ENCODE measurements at places on chromosomes 6 and 20.

DNA sequence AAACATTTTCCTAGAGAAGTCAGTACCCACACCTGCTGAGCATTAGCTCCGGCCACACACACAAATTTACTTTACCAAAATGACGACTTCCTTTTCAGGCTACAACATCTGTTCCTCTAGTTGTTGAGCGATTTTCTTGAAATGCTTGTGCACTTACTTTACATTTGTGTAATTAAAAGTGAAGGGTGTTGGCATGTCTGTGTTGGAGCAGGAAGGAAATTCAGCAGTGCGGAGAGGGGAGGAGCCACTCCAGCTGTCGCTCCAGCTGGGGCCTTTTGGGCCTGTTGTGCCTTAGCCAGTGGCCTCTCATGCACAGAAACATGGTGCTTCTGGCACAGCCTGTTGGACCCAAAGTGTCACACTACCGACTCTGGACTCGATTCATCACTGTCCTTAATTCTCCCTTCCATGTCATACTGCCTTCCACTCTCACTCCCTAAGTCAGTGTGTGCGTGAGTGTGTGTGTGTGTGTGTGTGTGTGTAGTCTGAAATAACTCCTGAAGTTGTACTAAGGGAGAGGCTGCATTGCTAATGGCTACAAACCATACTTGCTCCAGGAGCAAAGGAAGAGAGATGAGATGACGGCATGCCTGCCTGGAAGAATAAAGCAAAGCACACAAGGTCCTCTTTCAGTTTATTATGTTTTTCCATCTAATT lies 191.8 kb upstream of the ARG1 start:
- no peak for DNase-seq

- no peak for DNase-seq
Observed at GRCh38 chr20:4560667-4561066, 161.0 kb upstream of the PRND start.

DNA sequence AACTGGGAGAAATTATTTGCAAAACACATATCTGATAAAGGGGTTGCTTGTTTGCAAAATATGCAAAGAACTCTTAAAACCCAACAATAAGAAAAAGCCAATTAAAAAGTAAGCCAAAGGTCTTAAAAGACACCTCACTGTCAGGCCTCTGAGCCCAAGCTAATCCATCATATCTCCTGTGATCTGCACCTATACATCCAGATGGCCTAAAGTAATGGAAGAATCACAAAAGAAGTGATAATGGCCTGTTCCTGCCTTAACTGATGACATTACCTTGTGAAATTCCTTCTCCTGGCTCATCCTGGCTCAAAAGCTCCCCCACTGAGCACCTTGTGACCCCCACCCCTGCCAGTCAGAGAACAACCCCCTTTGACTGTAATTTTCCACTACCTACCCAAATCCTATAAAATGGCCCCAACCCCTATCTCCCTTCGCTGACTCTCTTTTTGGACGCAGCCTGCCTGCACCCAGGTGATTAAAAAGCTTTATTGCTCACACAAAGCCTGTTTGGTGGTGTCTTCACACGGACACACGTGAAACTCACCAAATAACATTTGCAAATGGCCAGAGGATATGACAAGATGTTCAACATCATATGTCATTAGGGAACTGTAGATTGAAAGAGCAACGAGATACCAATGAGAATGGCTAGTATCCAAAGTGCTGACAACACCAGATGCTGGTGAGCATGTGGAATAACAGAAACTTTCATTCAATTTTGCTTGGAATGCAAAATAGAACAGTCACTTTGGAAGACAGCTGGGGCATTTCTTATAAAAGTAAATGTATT lies 565.0 kb upstream of the ADGRB3 start:
- no peak for DNase-seq

DNA sequence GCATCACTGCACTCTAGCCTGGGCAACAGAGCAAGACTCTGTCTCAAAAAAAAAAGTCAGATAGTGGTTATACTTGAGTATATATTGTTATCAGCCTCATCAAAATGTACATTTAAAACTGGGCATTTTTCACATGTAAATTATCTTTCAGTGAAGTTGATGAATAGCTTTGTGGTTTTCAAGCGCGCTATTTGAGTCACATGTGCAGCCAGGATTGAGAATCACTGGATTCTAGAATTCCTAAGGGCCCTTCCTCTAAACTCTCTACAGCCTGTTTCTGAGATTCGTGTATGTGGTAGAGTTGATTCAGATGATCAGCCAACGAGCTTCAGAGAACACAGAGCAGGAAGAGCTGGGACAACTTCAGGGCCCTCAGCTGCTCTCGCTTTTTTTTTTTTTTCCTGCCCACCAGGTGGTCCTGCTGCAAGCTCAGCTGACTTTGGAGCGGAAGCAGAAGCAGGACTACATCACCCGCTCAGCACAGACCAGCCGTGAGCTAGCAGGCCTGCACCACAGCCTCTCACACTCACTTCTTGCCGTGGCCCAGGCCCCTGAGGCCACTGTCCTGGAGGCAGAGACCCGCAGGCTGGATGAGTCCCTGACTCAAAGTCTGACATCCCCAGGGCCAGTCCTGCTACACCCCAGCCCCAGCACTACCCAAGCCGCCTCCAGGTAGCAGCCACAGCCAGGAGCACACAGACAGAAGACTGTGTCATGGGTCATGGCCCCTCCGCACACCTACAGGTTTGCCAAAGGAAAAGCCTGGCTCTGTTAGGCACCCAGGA lies 18.3 kb downstream of the C20orf173 start:
- DNase-seq = no peak

- no peak for DNase-seq
Observed at GRCh38 chr6:36671687-36672375, 6.7 kb upstream of the CDKN1A start.

DNA sequence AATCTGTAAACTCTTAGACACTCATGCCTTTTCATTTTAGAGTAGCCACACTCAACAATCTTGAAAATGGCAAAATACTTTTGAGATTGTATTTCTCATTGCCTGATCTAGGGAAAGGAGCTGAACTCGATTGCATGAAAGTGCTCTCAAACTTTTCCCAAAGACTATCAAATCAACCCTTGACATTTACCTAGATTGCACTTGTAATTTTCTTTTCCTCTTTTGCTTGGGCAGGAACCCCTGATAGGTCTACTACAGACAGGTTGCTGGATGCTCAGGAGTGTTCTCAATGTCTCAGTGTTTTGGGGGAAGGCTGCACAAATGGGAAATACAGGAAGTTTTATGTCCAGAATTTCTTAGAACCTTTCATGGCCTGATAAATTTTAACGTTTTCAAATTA lies 468.0 kb upstream of the GJE1 start:
- no peak for DNase-seq

- DNase-seq = no peak
Observed at GRCh38 chr6:4224067-4224978, 88.9 kb upstream of the ECI2 start.

DNA sequence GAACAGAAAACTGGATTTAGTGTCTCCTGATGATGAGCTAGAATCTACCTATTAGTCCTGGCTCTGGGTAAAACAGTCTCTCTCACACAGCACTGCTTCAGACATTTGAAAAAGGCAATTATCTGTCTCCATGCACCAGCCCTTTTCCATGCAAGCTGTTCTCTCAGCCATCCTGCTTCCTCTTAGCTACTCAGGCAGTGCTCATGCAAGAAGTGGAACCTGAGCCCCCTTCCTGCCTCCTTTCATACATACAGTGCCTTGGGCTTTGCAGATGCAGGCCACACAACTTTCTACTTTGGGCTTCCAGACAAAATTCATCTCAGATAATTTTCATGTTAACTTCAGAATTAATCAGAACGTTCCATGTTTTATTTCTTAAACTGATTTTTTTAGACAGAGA lies 151.3 kb downstream of the RALGAPA2 start:
- DNase-seq = no peak

GRCh38 chr6:40917603-40918002 lies 121.4 kb downstream of the UNC5CL start:
- DNase-seq = no peak

DNA sequence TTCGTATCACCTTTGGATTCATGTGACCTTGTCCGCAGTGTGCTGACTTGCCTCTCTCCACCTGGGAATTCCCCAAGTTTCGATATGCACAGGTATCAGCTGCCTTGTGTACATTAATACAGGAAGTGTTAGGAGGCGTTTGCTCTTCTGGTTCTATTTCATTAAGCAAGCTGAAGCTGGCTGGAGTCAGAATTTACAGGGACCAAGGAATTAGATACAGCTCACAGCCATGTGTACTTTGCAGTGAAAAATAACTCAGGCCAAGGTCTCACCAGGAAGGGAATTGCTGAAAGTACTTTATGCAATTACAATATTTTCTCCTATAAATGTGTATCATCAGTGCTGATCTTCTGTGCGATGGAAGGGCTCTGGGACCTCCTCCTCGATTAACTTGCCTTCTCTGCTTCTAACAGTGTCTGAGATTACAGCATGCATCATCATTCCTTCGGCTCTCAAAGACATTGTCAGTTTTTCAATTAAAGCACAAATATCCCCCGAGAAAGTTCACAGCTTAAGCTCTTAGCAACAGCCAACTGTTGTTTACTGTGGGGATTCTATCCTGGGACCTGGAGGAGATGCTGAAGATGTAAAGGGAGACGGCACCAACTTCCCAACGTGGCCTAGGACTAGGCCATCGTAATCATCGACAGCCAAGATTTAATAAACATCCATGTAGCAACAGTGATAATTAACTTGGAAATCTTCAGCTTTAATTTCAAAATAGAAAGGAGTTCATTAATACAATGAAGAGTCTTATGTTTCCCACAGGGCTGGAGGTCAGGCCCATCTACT lies 13.8 kb upstream of the TIAM2 start:
- no peak for DNase-seq

- no peak for DNase-seq
Observed at GRCh38 chr6:117448011-117448410, 22.3 kb upstream of the ROS1 start.

GRCh38 chr6:131414956-131415355 lies 158.1 kb upstream of the ARG1 start:
- no peak for DNase-seq

- peak; percentile 8 for DNase-seq
Observed at GRCh38 chr20:45621593-45621992, 7.9 kb upstream of the WFDC10A start.

DNA sequence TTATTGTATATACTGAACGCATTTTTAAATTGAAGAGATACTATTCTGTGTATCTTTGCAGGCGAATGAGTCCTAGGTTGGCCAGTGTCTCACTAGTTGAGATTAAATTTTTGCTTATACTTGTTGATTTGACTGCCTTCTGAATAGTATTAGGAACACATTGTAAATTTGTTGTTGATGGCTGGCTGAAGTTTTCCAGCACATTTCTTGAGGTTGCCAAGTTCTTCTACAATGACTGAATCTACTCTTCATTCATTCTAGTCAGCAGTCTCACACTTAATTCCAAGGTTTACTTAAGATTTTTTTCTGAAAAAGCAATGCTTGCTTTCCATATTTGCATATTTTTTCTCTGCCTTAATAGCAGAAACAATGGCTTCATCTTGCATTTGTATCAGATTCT lies 151.7 kb downstream of the ZFAND3 start:
- no peak for DNase-seq

DNA sequence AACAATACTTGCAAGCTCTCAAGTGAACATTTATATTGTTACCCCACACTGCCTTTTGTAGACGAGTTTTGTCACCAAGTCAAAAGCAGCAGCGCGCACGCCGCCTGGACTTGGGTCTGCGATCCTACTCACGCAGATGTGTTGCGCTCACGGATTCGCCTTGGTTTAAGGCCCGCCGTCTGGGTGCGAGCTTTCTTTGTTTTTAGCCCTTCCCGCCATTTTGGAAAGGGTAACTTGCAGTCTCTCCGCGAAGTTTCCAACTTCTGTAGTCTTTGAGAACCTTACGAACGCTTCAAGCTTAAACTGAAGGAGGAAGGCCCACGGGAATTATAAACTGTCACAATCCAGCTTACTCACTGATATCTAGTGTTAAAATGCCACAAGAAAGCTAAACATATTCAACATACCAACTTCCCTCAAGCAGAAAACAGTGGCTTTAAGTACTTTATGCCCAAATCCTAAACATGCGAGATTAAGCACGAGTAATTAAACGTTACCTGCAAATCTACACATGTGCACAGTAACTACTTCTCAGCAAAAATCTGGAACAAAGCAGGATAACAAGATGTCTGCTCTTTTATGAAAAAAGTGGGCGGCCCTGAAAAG lies 80.4 kb upstream of the BTN3A2 start:
- DNase-seq = no peak

DNA sequence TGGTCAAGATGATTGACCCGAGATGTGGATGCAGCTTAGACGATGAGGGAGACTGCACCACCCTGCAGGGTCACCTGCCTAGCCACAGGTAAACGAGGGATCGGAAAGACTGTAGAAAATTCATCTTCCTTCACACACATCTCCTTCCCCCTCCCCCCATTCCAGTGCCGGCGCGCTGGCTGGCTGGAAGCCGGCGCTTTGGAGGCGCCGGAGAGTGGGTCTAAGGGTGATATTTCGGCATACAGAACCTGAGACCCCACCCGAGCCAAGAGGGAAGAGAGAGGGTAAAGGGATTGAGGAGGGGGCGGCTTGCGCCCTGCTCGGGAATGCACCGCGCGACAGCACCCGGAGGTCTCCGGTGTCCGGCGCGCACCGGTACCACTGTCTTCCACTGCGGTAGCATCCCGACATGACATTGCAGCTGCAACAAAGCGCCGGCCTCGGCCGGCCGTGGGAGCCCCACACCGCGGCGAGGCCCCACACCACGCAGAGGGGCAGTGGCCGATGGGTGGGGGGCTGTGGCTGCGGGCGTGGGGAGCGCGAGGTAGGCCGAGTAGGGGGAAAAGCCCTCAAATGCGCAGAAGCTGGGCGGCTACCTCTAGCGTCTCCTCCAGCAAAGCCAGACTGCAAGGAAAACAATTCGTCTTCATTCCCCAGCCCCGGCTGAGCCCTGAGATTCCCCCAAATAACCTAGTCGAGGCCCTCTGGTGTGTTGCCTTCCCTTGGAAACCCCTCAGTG lies 984 bp downstream of the TNFRSF21 start:
- peak; percentile 40 for DNase-seq

- DNase-seq = no peak
Observed at GRCh38 chr6:62764841-62765240, 446.4 kb upstream of the FKBP1C start.

- DNase-seq = no peak
Observed at GRCh38 chr6:5846335-5846734, 160.4 kb downstream of the NRN1 start.

DNA sequence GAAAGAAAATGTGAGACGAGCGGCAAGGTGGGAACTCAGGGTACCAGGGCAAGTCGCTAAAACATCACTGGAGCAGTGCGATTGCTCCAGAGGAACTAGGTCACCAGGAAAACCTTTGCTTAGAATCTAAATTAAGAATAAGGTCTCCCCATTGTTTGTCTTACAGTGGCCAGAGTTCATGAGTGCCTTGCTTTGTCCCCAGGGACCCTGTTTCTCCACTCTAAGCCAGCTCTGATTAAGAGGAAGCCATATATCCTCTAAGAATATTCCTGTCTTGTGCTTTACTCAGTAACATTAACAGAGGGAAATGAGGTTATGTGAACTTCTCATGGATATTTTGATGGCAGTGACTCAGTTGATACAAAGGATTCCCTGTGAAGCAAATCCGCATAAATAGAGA lies 305.8 kb downstream of the CD83 start:
- no peak for DNase-seq

GRCh38 chr6:89508755-89509563 lies 76.0 kb downstream of the ANKRD6 start:
- no peak for DNase-seq

All from HuH-7 (cell line).